ENCODE measurements at places on chromosomes 11 and 22.

- no peak for DNase-seq
Measured at GRCh38 chr22:50513175-50513574, 5.2 kb downstream of the NCAPH2 start.

DNA sequence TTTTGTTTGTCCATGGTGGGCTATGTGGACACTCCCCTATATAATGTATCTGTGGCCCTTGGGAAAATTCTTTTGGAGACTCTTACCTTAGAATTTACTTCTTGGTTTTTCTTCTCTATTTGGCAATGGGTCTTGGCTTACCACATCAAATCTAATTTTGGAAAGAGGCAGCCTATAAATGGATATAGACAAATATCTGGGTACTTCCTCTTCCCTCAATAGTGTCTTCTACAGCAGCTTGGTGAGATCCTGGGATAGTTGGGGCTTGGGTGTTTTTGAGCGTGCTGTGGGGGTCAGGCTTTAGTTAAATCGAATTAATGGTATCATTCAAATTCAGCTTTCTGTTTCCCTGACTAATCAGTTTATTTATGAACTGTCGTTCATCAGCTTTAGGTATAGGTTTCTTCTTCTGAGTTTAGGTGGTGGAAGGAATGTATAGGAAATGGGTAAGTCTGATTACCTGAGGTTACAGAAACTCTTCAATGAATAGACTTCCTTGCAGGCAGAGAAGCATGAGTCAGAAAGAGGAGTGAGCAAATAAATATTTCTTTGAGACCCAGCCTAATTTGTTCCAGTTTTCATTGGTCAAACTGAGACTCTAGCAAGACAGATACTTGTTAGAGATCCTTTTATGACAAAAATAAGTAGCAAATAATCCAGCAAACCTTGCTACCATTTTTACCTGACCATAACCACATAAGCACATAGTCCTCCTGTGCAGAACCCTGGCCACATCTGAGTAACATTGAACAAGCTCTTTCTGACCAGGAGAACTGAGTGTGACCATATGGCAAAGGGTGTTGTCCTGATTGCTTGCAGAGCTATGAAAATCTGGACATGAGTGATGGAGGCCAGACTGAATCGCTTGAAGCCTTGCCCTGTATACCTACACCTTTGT lies 68.6 kb upstream of the SORL1-AS1 start:
- no peak for DNase-seq

GRCh38 chr11:82790723-82791484 lies 57.2 kb upstream of the FAM181B start:
- DNase-seq: no peak

DNA sequence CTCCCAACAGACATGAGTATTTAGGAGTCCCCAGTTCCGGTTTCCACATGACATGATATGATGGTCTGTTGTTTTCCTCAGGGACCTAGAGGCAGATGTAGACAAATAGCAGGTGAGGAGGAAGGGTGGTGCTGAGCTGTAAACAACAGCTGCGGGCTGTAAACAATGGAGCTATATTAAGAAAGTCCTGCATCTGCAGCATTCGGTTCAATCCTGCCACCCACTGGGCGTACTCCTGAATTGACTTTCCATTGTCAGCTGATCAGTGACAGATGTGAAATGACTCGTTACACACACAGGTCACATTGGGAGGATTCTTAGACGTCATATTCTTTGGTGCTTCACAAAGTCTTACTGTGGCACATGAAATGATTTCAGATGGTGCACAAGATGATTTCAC lies 26.8 kb upstream of the RAG1 start:
- DNase-seq: peak; percentile 24

- DNase-seq: no peak
Measured at GRCh38 chr11:68524681-68525080, 64.1 kb downstream of the PPP6R3 start.
